Stomach (tissue), 19 donors: ENCODE measurements at places on chromosomes 5 and 9. TPM values are rescaled to one million over a fixed set of nuclear protein-coding genes. Genes with fewer than 3 reads are reported as not detected.

Gene FAT2
- total RNA-seq, result not detected

DNA sequence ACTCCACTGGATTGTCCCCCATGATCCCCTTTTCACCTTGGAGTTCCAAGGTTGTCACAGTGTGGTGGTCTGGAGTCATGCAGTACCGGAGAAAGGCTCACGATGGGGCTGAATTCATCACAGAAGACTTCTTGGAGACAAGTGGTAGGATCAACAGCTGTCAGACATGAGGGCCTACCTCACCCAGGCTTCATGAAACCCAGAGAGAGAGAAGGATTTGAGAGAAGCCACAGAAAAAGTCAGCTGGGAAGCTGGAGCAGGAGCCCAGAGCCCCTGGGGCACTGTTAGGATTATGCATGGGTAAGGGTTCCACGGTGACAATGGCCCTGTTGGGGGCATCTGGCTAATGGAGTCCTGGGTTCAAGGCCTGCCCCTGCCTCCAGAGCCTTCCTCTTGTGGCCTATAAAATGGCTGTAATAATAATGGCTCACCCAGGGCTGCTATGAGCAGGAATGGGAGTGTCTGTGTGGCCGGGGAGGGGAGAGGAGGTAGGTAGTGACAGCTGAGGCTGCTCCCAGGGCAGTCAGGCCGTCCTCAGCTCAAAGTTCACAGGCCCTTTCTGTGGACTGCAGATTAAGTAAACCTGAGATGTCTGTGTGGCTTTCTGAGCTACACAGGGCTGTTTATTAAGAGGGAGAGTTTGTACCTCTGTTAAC lies 910 bp downstream of the TRIM14 start:
- peak; percentile 52 for DNase-seq

- no peak for DNase-seq
Measured at GRCh38 chr5:142175039-142175438, 66.5 kb downstream of the NDFIP1 start.

- DNase-seq, result no peak
Measured at GRCh38 chr9:120438836-120439546, 141.0 kb downstream of the CDK5RAP2 start.

GRCh38 chr9:27280249-27280648 lies 16.7 kb downstream of the EQTN start:
- no peak for DNase-seq
